T follicular helper cell (primary cell): ENCODE measurements at places on chromosomes 2 and 18.

DNA sequence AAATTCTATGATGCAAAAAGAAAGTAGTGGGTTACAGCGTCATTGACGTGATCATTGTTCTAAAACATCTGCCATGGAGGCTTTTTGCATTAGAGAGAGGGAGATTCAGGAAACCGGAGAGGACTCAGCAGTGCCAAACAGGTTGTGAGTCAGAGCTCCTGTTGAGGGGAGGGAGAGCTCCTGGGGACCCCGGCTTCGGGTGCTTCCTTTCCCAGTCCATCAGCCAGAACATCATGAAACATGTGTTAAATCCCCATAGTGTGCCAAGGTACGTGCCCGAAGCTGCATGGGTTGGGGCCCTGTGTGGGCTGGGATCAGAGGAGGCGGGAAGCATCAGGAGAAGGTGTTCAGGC, 791 bp upstream of the CYRIA start:
- no peak for DNase-seq

DNA sequence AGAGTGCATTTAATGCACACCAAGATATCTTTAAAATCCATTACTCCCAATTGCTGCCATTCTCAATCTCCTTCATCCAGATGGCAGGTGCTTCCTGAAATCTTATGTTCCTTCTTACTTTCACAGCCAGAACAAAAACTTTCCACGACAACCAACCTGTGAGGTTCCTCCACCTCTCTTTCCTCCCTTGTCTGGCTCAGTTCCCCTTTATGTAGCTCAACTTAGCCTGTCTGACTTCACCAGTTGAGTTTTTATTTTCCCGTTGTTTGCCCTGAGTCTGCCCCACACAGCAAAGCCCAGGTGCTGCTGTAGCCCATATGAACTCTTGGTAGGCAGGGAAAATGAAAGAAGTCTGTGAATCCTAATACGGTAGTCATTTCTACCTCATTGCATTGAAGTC, 112.5 kb downstream of the MREG start:
- no peak for DNase-seq

GRCh38 chr2:143029141-143029540, 100.1 kb upstream of the ARHGAP15 start:
- DNase-seq = no peak

GRCh38 chr2:240564561-240565332, 3.5 kb upstream of the RNPEPL1 start:
- peak; percentile 33 for DNase-seq

- DNase-seq = no peak
Observed at GRCh38 chr2:229267080-229267479, 4.0 kb downstream of the PID1 start.

DNA sequence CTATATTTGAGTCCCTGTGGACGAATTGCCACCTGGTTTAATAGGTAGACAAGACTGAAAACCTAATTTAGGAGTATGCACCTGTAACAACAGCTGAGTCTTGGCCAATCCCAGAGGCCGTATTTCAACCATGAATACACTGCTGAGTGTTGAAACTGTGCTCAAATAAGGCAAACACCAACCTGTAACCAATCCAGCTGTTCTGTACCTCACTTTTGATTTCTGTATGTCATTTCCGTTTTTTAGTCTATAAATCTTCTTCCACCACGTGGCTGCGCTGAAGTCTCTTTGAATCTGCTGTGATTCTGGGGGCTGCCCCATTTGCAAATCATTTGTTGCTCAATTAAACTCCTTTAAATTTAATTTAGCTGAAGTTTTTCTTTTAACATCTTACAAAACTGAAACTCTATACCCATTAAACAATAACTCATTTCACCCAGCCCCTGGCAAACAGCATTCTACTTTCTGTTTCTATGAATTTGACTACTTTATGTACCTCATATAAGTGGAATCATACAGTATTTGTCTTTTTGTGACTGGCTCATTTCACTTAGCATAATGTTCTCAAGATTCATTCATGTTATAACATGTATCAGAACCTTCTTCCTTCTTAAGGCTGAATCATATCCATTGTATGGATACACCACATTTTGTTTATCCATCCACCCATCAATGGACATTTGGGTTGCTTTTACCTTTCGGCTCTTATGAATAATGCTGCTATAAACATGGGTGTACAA, 7.5 kb upstream of the YPEL5 start:
- no peak for DNase-seq

GRCh38 chr2:172426635-172427255, 641 bp upstream of the ITGA6 start:
- no peak for DNase-seq

DNA sequence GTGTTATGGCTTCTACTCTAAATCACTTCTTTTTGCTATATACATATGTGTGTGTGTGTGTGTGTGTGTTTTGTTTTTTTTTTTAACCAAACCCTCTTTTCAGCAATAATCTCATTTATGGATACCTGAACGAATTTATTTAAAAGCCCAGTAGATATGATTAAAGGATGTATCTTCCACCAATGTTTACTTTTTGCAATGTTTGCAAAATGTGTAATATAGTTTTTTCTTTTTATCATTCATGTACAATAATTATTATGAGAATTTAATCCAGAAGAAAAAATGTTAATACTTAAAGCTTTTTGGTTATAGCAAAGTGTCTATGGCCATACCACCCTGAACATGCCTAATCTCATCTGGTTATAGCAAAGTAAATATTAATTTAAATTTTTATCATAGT, 1.6 kb upstream of the CNDP2 start:
- no peak for DNase-seq

GRCh38 chr18:76897257-76897656, 74.9 kb downstream of the ZNF236 start:
- no peak for DNase-seq

GRCh38 chr18:66013969-66014368, 263.2 kb downstream of the CDH7 start:
- DNase-seq = no peak

DNA sequence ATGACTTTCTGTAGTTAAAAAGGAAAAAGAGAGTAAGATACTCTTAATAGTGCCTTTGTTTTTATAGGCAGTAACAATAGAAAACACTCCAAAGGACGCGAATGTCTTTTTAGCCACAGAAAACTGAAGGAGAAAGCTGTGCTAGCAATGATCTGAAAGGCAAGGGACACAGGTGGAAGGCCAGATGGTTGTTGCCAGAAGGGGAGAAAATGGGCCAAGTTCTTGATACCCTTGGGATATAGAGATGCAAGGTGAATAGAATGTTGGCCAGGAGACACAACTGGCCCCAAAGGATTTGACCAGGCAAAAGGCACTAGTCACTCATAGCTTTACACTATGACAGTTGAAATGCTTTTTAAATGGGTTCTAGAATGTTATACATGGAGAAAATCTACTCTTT, 180.0 kb downstream of the NRXN1 start:
- no peak for DNase-seq

GRCh38 chr2:109046925-109047508, 58.0 kb upstream of the EDAR start:
- DNase-seq = no peak

DNA sequence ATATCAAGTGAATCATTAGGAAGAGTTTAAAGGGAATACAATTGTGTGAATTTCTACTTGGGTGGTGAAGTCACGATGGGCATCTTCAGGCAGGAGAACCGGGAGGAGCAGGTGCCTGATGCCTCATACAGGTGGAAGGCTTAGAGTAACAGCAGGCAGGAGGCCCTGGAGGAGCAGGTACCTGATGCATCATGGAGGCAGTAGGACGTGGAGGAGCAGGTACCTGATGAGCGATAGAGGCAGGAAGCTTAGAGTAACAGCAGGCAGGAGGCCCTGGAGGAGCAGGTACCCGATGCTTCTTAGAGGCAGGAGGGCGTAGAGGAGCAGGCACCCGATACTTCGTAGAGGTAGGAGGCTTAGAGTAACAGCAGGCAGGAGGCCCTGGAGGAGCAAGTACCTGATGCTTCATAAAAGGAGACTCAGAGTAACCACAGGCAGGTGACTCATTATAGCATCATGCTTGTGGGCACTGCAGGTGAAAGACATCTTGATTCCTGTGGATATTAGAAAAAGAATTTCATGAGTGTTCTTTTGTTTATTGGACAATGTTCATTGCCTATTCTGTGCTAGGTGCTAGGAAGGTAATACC, 133.9 kb downstream of the ATP9B start:
- DNase-seq = no peak

DNA sequence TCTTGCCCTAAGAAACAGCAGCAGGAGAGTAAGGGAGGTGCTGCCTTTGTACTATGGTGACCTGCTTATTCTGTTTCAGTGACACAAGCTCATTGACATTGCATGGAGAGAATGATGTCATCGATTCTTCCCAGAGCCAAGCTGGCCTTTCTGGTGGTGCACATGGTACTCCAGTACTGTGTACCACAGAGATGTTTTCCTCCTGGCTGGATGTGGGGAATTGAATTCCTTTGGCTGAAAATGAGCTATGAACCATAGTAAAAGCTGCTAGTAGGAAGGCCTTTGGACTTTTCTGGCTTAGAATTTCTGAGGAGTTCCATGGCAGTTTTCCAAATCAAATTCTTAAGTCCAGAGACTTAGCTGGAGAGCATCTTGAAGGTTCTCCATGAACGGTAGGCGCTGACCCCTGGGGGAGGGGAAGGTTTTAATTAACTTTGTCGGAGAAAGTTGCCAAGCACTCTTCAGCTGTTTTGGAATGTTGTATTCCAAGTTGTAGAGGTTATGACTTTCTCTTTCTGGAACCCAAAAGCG, 17.1 kb upstream of the B3GNT2 start:
- DNase-seq = no peak

GRCh38 chr2:148102641-148103040, 81.8 kb downstream of the MBD5 start:
- DNase-seq = no peak

DNA sequence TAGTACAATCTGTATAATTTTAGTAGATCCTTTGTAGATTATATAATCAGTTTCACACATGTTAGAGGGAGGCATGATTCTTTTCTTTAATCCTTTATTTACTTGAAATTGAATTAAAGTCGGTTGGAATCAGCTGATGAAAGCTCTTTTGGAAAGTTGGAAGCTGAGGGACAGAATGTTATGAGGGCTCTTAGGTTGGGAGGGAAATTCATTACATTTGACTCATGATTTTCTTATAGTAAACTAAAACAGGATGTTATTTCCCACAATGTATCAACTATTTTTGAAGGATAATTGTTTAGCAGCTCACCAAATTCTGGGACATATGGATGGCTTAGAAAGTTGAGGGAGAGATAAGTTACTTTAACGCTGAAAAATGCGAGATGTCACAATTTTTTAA, 52.7 kb upstream of the TMEFF2 start:
- DNase-seq = no peak

- DNase-seq = no peak
Observed at GRCh38 chr2:199955007-199955338, 318 bp downstream of the TYW5 start.

DNA sequence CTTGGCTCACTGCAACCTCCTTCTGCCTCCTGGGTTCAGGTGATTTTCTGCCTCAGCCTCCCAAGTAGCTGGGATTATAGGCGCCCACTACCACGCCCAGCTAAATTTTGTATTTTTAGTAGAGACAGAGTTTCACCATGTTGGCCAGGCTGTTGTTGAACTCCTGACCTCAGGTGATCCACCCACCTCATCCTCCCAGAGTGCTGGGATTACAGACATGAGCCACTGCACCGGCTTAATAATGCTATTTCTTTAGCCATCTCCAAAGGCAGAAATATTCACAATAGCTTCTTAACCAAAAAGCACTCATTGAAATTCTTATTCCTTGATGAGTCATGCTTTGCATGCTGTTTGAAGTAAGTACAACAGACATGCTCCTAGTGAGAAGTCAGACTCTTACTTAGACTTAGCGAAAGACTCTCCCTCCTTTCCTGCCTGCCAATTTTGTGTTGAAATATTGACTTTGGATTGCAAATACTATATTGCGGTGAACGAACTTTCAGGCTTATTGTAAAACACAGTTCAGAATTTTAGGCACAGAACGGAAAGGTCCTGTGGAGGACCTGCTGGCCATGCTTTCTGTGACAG, 4.4 kb downstream of the ACTR3 start:
- no peak for DNase-seq

DNA sequence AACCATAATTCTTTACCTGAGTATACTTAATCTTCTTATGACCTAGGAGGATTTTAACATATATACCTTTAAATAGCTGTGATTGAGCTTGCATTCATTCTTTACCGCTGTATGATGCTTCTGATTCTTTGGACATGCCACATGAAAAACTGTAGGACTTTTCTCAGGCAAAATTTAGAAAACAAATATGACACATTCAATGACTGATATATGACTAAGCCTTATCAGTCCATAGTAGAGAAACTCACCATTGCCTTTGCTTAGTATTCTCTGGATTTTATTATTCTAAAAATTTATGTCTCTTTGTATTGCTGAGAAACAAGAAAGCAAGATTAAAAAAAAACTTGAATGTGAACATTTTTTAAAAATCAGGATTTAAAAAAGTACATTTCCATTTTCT, 3.7 kb downstream of the FAM171B start:
- DNase-seq = no peak

DNA sequence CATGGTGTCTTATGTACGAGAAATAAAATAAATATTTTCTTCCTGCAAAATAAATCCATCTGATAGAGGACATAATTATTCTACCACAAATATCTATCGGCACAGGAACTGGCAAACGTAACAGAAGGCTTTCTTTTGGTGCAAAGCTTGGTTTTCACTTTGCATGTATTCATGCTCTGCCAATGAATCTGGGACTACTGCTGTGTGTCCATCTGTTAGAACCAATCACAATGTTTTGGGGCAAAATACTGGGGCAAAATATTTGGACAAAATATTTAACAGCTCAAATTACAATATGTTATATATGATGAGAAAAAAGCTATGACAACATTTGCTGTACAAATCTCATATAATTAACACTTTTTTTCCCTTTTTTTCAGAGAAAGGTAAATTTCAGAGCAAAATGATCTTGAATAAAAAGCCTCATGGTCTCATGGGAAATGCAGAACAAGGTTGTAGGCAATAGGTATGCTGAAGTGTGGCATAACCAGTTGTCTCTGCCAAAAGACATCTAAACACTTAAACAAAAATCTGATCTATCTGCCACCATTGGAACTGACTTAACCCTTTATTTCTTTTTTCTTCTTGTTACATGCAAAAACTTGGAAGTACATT, 923.2 kb downstream of the CPS1 start:
- DNase-seq = no peak

DNA sequence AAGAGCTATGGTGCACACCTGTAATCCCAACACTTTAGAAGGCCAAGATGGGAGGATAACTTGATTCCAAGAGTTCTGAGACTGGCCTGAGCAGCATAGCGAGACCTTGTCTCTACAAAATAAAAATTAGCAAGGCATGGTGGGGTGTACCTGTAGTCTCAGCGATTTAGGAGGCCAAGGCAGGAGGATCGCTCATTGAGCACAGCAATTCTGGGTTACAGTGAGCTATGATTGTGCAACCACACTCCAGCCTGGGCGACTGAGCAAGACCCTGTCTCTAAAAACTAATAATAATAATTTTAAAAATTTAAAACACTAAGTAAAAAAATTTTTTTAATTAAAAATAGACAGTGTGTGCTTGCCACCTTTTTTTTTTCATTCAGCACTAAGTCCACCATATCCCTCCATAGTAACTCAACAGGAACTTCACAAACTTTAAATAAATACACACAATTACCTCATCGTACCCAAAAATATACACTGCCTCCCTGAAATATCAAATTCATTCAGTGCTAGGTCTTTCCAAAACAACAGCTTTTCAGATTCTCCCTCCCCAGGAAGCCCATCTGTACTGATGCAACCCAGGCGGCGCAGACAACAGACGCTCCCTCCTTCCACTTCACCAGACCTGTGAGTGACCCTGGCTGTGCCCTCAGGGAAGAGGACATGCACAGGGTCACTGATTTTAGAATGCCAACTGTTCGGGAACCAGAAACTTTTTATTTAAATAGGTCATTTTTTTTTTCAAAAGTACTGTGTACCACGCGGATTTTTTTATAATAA, 29.6 kb downstream of the FAM168B start:
- no peak for DNase-seq
